ENCODE measurements at places on chromosomes 12 and 14. TPM values are rescaled to one million over a fixed set of nuclear protein-coding genes. Genes with fewer than 3 reads are reported as not detected.

The EIF2S3B gene
- total RNA-seq, result 0.83 TPM

The SLC2A3 gene
- 88.9 TPM for total RNA-seq

The CLEC14A gene
- total RNA-seq, result not detected

The FAM186B gene
- 0.93 TPM for total RNA-seq

The TNS2 gene
- total RNA-seq, result 1.5 TPM

The SYNDIG1L gene
- not detected for total RNA-seq

DNA sequence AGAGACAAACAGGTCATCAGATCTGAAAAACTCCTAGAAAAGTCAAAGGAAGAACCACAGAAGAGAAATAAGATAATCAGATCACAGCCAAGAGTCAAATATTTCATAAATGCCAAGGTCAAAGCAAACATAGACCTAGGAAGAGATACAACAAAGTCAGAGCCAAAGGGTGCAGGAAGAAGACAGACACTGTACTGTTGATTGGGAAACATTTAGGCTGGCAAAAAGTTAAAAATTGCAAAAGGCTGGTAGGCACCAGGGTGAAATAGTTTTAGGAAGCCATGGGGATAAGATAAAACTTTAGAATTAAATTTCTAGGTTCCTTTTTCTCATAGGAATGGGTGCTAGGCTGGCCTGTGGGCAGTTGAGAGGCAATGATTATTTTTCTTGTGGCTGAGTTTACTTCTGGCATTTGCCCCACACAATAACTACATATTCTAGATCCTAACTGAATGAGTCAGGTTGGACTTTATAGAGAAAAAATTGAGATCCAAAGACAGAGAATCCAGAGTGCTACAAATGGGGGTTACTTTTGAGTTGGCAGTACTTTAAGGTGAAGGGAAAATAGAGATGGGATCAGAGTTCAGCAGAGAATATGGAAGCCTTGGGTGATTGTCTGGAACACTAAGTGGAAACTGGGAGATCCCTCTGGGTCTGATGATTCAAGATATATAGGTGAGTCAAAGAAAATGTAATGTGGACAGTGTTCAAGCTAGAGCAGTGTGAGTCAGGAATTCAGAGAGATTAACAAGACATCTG is 215.5 kb downstream of the C12orf50 start:
- DNase-seq, result no peak

DNA sequence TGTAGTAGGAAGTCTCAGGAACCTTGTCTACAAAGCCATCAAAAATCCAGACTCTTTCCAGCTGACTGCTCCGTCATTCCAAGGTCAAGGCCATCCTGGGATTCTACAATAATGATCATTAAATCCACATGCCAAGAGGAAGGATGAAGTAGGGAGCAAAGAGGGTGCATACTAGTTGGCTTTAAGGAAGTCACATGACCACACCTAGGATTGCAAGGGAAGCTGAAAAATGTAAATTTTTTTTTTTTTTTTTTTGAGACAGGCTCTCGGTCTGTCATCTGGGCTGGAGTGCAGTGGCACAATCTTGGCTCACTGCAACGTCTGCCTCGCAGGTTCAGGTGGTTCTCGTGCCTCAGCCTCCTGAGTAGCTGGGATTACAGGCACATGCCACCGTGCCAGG is 7.3 kb upstream of the MRPL42 start:
- DNase-seq, result no peak

DNA sequence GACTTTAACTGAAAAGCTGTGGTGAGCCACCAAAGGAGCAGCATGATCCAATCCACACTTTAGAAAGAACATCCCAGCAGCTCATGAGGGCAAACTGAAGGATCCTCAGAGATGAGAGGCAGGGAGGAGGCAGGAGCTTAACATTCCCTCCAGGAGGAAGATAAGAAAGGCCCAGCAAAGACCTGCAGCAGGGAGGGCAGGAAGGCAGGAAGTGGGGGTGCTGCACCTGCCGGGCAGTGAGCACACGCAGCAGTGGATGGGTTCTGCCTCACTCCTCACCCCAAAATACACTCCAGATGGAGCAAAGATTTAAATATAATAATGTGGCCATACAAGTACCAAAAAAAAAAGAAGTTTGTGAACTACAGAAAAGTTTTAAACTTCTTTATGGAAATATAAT is 48.4 kb downstream of the GCH1 start:
- DNase-seq, result no peak

- DNase-seq, result no peak
Measured at GRCh38 chr14:71527838-71528237, 404.4 kb upstream of the RGS6 start.

- DNase-seq, result no peak
Measured at GRCh38 chr14:35287431-35288013, 4.7 kb upstream of the PSMA6 start.

DNA sequence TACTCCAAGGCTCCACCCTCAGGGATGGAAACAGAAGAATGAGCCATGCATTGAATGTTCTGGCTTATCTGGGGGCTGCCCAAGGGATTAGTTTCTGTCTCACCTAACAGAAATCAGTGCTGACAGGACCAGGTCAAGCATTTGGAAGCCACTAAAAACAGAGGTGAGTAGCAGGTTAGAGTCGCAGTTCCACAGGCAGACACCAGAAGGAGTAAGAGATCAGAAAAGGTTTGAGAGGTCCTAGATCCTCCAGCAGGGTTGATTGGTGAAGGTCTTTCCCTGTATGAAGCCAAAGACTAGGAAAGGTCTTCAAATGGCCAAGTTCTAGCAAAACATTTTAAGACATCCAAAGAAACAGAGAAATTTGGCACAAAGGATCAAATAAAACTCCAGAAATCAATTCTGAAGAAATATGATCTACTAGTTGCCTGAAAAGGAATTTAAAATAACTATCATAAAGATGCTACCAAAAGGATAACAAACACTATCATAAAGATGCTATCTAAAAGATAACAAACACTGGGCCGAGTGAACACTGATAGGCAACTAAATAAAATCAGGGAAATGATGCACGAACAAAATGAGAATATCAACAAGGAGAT is 19.5 kb upstream of the TTC9 start:
- no peak for DNase-seq

DNA sequence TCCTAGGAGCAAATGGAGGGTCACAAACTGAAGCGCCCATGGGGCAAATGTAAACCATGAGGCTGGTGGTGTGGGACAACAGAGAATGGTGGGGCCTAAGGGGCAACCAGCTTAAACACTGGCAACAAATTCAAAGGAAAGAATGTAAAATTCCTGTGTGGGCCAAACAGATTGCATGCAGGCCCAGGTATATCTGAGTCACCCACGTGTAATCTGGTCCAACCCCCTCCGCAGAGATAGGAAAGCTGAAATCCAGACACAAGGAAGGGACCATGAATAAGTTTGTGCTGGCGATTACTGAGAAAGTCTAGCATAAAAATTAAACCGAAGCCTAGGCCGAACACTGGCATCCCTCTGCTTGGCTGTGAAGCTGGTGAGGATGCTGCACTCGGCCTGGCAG is 71.6 kb downstream of the ITPK1 start:
- no peak for DNase-seq

- DNase-seq, result no peak
Measured at GRCh38 chr12:42698213-42698612, 108.7 kb upstream of the PRICKLE1 start.
